Iris pigment epithelial cell (primary cell): ENCODE measurements at places on chromosomes 2 and 18.

GRCh38 chr2:158394453-158394852 is 62.1 kb downstream of the CCDC148 start:
- no peak for DNase-seq

DNA sequence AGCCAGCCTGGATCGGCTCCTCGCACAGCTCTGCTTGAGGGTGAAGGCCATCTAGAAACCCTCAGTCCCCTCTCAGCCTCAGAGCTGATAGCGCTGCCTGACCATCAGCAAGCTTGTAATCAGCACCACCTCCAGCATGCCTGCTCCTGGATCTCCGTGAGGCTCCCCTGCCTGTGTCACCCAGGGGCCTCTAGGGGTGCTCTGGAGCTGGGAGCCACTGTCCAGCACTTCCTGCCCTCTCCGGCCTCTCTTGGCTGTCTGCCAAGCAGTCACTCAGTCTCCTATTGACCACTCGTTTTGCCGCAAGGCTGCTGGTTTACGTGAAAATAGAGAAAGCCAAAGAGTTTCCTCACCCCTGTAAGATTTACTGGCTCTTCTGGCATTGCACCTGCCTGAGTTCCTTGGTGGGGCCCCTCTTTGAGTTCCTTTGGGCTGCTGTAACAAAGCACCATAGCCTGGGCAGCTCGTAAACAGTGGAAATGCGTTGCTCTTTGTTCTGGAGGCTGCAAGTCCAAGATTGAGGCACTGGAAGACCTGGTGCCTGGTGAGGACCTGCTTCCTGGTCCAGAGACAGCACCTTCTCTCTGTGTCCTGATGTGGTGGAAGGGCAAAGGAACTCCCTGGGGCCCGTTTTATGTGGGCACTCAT is 17.9 kb downstream of the CAPN10 start:
- DNase-seq: peak; percentile 74

- DNase-seq: no peak
Measured at GRCh38 chr2:60439219-60439974, 114.1 kb downstream of the BCL11A start.

- peak; percentile 75 for DNase-seq
Measured at GRCh38 chr2:229714736-229715541, 584 bp upstream of the DNER start.

GRCh38 chr2:234172066-234172465 is 121.6 kb downstream of the SPP2 start:
- DNase-seq: no peak

- DNase-seq: no peak
Measured at GRCh38 chr18:37956902-37957301, 391.3 kb upstream of the CELF4 start.

DNA sequence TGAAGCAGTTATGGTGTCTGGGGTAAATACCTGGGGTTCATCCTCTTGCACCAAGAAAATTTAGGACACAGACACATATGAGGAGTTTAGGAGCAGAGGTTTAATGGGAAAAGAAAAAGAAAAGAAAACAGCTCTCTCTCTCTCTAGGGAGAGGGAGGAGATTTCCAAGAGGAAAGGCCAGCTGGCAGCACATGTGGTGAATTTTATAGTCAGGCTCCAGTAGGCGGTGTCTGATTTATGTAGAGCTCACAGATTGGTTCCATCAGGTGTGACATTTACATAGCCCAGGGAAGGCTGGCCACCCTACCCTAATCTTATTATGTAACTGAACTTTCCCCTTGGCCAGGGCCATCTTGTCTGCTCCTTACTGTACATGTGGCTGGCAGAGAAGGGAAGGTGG is 297.5 kb upstream of the RGPD4 start:
- no peak for DNase-seq

DNA sequence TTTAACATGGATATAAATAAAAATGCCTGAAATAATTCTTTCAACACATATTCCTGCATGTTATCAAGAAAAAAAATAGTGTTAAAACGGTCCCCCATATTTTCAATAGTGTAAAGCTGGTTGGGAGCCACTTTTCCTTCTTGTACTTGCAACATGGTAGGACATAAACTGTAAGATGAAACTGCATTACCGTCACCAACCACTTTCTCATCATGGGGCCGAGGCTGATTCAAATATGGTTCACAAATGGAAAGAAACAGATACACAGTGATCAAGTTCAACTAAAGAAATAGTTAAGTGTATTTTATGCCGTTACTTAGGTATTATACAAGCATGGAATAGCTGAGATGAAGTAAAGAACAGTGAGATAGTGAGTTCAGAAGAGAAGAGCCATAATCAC is 360.7 kb downstream of the ZEB2 start:
- no peak for DNase-seq

GRCh38 chr18:77000527-77000926 is 132.1 kb downstream of the MBP start:
- DNase-seq: peak; percentile 43
